Stimulated activated CD4-positive, alpha-beta T cell treated with anti-CD3 and anti-CD28 coated beads, Interleukin-2, amount 100 ng/mL, for 24 hours (primary cell): ENCODE measurements at places on chromosomes 2 and 18.

DNA sequence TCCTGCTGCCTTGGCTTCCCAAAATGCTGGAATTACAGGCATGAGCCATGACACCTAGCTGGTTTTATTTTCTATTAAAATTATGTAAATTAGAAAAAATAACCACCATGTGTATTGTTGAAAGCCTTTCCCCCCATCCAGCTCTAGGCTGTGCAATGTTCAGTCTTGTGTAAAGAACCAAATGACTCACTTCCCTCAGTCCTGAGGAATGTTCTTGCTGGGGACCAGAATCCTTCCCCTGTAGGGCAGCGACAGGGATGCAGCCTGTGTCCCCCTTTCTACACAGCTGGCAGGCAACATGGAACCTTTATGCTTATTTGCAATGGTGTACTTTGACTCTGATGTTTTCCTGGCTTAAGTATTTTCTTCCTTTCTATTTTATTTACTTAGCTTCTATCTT lies 29.4 kb downstream of the AOX1 start:
- DNase-seq: no peak

DNA sequence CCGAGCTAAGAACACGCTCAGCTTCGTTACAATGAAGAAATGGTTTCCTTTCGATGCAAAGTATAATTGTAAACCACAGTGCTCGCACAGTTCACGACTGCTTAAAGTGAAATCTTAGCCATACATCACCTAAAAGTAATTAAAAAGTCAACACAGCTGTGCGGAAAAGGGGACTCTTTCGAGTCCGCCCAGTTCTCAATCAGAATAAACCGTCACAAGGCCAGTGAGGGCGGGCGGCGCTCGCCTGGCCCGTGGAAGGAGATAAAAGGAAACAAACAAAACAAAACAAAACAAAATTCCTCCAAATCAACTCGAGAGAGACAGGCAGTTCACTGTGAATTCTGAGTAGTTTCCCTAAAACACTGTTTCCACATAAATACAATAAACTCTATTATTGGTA lies 200.9 kb downstream of the TWIST2 start:
- DNase-seq: no peak

DNA sequence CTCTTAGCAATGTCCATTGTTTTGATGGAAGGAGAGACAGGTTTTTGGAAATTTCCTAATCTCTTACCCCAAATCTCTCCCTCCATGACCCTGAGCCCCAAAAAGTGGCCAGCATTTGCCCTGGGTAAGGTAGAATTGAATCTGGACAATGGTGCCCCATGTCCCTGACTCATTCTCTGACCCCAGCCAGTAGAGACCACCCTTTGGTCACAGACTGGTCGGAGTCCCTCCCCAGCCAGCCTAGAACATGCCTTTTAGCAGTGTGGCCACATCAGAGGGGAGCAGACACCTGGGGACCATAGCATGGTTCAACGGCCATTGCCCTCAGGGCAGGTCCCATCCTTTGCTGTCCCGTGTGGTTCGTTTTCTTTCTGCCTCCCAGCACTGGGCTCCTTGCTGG lies 6.5 kb upstream of the NT5DC4 start:
- DNase-seq: no peak

DNA sequence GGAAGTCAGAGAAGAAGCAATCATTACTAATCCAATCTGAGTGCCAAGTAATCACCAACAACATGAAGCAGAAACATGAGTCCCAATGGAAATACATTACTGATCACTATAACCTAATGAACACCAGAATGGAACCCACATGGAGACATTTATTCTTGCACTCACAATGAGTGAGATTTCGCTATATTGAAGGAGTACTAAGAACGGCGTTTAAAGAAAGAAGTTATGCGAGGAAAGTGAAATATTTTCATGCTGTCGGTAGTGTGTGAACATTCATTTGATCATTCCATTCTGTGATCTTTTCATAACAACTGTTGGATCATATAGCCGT lies 181.1 kb downstream of the IRS1 start:
- no peak for DNase-seq

GRCh38 chr2:221429741-221430491 lies 142.2 kb downstream of the EPHA4 start:
- DNase-seq: no peak

DNA sequence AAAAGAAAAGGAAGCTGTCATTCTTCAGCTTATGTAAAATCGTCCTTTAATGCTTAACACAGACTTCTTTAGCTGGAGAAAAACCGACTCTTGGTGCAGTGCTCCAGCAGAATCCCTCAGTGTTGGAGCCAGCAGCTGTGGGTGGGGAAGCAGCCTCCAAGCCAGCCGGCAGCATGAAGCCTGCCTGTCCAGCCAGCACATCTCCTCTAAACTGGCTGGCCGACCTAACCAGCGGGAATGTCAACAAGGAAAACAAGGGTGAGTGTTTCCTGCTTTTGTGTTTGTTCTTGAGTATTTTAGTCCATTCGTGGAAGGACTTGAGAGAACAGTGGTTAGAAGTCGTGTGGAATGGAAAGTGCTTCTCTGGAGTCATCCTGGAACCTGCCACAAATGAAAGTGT lies 38.9 kb downstream of the KDM3A start:
- no peak for DNase-seq

DNA sequence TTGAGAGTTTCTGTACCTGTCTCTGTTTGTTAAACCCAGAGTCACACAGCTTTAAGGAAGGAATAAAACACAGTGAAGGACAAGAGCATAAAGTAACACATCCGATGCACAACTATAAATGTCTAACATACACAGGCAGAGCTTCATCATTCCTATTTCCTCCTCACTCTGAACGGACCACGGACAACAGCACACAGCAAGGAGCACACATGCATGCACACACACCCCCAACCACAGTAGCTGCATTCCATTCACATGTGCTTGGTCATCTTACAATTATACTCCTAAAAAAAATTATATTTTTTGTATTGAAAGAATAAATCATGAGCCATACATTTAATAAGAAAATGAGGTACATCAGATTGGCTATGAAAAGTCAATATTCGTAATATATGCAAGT lies 58.3 kb downstream of the ID2 start:
- no peak for DNase-seq

DNA sequence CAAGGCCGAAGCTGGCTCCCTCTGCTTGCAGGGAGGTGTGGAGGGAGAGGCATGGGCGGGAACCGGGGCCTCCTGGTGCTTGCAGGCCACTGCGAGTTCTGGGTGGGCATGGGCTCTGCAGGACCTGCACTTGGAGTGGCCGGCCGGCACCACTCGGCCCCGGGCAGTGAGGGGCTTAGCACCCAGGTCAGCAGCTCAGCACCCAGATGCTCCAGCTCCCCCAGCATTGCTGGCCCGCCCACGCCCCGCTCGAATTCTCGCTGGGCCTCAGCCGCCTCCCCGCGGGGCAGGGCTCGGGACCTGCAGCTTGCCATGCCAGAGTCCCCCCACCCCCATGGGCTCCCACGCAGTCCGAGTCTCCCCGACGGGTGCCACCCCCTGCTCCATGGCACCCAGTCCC lies 176.2 kb upstream of the FAM98A start:
- no peak for DNase-seq

- peak; percentile 38 for DNase-seq
Observed at GRCh38 chr2:190763901-190764514, 115.1 kb downstream of the NAB1 start.

DNA sequence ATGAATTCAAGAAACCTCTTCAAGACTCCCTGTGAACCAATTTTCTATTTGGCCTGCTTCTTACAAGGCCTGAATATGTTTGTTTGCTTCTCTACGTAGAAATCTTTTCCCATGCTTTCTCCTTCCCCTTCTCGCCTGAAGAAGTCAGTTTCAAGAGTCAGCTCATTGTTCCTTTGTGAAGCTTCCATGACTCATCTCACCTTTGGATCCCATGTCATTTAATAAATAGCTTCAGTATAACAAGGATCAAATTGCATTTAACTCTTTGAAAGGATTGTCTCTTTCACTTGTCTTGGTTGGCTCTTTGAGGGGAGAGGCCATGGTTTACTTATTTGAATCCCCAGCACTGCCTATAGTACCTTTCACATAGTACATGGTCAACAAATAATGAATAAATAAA lies 28.4 kb downstream of the CPS1 start:
- DNase-seq: no peak

GRCh38 chr2:235264121-235264493 lies 229.7 kb upstream of the AGAP1 start:
- no peak for DNase-seq

GRCh38 chr18:45828917-45829811 lies 3.7 kb downstream of the SIGLEC15 start:
- no peak for DNase-seq

- DNase-seq: no peak
Observed at GRCh38 chr2:128456281-128456680, 137.6 kb upstream of the HS6ST1 start.

GRCh38 chr2:142778289-142778688 lies 99.2 kb upstream of the KYNU start:
- no peak for DNase-seq
